ENCODE measurements at places on chromosomes 16 and 17.
A peak's percentile ranks its signal among the peaks of the same experiment; 100 is the strongest.

GRCh38 chr16:16014329-16015224, 65.2 kb downstream of the ABCC1 start:
- no peak for DNase-seq

- DNase-seq = peak; percentile 50
Observed at GRCh38 chr16:47143677-47144558, at the start of gene NETO2. NETO2 (minus strand) TSS chr16:47143945; CDS start chr16:47143612, 333 bp downstream.

- no peak for DNase-seq
Observed at GRCh38 chr17:73226556-73227172, 33.8 kb downstream of the COG1 start.

GRCh38 chr17:21193031-21193430, 20.9 kb downstream of the TMEM11 start:
- DNase-seq = no peak

GRCh38 chr17:39908789-39909352, 9.6 kb downstream of the GSDMB start:
- no peak for DNase-seq

DNA sequence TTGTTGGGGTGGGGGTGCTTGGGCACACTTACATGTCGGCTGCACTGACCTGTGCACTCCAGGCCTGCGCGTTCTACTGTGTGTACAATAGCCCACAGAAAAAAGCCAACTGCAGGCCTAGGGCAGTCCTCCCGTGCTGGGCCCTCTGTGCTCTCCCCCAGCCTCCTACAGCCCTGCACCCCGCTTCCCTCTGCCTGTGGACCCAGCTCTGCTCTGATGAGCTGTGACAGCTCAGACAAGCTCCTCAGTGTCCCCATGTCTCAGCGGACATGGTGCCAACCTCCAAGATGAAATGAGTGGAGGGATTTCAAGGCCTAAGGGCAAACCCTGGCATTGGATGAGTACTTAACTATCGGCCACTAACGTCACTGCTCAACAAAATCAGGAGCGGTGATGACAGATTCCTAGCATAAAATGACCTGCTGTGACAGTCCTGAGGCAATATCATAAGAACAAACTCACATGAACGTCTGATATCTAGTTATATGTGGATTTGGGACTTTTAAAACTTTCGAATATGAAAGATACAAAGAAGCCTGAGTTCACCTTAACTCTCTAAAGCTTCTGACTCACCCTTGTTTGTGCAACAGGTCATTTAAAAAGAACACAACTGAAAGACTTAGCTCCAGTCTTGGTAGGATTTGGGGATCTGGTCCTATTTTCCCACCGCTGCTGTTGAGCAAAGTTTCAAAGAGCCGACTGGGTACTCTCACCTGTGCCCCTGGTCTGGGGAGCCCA, 34.7 kb downstream of the CCDC57 start:
- DNase-seq = no peak

- no peak for DNase-seq
Observed at GRCh38 chr17:41492771-41493170, 3.1 kb upstream of the KRT36 start.

GRCh38 chr17:42065201-42065600, 14.8 kb upstream of the C17orf113 start:
- DNase-seq = no peak

DNA sequence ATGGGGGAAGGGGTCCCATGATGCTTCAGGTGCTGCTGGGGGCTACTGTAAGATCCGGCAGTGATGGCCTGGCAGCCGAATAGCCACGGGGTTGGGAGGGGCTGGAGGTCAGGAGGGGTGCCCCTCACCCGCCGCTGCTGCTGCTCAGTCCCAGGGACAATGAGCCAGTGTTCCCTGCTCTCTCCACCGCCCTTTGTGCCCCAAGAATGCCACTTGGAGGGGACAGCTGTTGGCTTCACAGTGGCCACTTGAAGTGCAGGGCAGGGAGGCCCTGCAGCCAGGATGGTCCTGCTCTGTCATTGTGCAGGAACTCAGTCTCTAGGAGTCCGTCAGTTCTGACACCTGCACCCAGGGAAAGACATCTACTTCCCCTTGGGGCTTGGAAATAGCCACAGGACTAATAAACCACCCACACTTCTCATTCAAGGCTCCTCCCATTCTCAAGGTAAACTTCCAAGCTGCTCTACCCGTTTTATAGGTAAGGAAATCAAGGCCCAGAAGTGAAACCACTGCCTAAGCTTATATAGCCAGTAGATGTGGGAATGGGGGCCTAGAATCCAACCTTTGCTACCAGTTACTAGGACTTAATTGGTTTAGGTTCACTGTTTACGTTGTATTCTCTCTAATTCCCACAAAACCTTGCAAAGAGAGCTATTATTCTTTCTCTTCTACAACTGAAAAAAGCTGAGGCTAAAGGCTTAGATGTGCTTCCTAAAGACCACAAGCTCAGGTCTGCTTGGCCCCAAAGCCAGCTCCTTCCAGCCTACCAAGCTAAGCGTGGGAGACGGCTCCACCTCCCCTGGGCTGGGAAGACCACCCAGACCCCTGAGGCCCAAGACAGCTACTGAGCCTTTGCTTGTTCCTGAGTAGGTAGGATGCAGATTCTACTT, 6.2 kb upstream of the CPSF4L start:
- DNase-seq = peak; percentile 79

- no peak for DNase-seq
Observed at GRCh38 chr16:46591257-46591656, 29.9 kb downstream of the SHCBP1 start.

DNA sequence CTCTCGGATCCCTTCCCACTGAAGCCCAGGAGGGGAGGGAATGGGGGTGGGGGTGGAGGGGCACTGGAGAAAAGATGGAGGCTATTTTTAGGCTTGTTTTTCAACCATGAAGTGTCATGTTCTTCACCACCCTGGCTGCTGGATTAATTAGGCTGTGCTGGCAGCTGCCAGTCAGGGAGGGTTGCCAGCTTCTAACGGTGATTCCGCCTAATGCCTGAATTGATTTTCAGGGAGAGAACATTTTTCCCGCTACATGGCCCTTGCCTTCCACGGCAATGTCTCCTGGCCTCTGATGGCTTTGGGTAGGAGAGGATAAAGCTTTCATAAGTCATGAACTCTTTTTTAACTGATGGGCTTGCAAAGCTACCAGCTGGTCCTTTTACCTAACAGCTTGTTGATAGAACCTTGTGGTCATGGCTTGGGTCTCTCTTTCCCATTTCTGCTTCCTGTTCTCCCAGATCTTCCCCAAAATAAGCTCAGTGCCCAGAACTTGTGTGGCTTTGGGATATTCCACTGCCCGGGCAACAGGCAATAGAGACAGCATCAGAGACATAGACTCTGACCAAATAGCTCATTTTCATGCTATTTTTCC, 167.4 kb downstream of the PITPNC1 start:
- DNase-seq = peak; percentile 20

- no peak for DNase-seq
Observed at GRCh38 chr16:980595-980854, 1.0 kb upstream of the SOX8 start.

DNA sequence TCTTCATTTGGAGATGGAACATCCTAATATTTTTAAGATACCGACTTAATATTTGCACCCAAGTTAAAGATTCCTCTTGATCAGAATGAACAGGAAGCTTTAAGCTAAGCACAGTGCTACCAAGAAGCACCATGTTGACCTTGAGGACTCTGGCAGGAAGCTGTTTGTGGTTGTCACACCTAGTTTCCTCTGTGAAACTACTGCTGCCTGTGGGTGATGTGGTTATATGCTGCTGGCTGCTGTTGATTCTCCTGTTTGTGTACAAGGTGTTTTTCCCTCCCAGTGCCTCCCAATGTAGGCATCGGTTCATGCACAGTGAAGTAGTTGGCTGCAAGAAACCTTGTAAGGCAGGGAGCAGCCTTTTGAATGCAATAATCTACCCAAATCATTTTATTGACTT, 23.4 kb downstream of the RBL2 start:
- DNase-seq = no peak

DNA sequence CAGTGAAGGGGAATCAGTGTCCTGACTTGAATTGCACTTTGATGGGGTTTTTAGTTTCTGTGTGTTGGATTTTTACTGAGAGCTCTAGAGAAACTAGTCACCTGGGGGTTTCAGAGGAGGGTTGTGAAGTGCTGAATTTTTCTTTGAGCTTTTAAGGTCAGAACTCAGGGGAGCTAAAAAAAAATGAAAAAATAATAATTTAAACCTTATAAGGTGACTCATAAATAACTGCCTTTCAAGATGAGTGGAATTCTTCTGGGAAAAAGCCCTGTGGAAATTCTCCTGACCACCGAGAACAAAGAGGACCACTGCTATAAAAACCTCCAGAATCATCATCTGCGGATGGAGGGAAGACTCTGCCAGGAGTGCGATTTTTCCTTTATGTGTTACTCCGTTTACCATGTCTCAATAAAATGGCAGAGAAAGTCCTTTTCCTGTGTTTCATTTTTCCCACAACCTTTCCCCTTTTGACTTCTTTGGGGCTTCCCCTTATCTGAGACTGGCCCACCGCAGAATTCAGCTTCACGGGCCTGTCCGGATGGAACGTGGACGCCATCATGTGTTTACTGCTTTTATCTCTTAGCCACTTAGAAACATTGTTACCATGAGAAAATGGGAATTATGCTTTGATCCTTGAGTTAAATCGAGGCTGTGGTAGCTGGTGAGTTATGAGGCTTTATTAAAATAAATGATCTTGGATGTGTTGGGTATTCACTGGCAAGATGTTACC, 39.7 kb downstream of the RPTOR start:
- no peak for DNase-seq

GRCh38 chr16:1744338-1744840, 27.0 kb downstream of the NME3 start:
- DNase-seq = no peak

- no peak for DNase-seq
Observed at GRCh38 chr16:56999409-57000270, 10.3 kb downstream of the NLRC5 start.

- no peak for DNase-seq
Observed at GRCh38 chr17:8941520-8941919, 24.0 kb downstream of the PIK3R5 start.

- no peak for DNase-seq
Observed at GRCh38 chr17:71286625-71287024, 834.2 kb upstream of the SOX9 start.

- no peak for DNase-seq
Observed at GRCh38 chr16:27245276-27246172, 23.0 kb downstream of the NSMCE1 start.

- no peak for DNase-seq
Observed at GRCh38 chr17:67500261-67500660, 123.2 kb downstream of the PITPNC1 start.

DNA sequence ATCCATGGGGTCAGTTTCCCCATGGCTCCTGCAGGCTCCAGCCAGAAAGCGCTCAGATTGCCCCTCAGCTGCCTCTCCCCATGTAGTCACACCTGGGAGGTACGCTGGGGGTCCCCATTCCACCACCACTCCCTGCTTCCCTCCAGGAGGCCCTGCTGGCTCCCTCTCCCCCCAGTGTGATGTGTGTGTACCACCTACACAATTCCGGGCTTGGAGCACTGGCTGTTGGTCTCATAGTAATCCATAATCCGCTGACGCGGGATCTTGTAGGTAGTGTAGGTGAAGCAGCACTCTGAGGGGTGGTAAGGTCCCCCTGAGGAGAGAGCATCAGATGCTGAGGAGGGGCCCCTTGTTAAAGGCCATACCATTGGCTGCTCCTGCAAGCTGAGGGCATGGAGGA, 2.4 kb downstream of the CCL14 start:
- no peak for DNase-seq

DNA sequence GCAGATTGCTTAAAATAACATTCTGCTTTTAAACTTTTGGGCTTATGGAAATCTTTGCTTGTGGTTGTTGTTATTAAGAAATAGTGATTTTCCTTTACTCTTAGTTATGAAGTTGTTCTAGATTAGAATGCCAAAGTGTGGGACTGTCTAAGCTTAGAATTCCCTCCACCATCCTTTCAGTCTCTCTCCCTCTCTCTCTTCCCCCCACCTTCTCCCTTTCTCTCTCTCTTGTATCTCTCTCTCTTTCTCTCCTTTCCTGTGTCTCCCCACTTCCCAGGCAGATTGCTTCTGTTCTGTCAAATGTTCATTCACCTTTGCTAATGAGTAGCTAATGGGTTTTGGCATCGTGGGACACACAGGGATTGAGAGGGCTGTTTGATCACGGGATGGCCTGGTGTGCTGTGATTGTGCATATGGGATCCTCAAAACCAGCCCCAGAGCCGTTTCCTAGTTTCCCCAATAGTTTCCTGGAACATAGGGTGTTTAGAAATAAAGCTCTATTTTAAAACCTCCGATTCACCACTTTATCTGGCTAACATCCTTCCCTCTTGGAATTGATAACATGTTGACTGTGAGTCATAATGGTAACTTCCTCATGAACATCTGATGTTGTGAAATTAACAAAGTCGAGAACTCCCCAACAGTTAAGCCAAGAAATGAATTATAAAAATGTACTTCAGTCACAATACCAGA, 502.6 kb downstream of the TMEM114 start:
- DNase-seq = no peak

GRCh38 chr17:73493956-73494926, 150.0 kb downstream of the SDK2 start:
- no peak for DNase-seq

- no peak for DNase-seq
Observed at GRCh38 chr17:80353718-80354275, 61.2 kb upstream of the ENDOV start.

GRCh38 chr16:8088820-8089338, 501.4 kb downstream of the TMEM114 start:
- no peak for DNase-seq

DNA sequence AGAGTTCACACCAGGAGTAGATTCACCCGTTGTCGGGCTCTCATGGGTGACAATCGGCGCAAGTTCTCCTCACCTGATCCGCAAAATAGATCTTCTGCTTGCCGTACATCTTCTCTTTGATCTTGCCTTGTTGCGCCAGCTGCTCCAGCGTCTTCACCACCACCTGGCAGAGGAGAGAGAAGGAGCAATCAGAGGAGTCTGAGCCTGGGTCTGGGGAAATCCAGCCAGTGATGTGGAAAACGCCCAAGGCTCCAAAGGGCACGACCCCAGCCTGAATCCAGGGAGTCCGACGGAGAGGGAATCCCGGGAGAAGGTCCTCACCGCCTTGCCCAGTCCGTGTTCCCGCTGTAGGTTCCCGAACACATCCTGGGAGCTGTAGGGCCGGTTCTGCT, 393 bp downstream of the PSMC3IP start:
- DNase-seq = no peak

GRCh38 chr16:65658787-65659220, 536.9 kb upstream of the CDH11 start:
- DNase-seq = no peak

DNA sequence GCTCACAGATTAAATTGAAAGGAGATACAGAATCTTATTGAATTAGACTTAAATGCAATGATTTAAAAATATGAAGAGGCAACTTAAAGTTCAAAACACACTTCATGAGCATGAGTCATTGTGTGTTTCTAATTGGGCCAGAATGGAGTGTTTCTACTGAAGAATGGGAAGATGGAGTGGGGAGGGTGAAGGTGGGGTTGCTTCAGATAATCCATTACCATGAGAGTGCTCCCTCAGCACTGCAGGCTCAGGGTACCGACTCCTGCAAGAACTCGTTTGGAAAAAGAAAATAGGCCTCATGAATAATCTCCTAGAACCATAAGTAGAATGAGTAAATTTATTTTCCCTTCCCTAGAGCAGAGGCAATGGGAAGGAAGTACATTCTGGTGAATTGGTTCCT, 372.8 kb downstream of the TOX3 start:
- DNase-seq = no peak

GRCh38 chr16:29916979-29917378, 9.0 kb downstream of the KCTD13 start:
- DNase-seq = no peak

GRCh38 chr16:89697616-89698331, 3.7 kb downstream of the SPATA2L start:
- no peak for DNase-seq

GRCh38 chr17:45782889-45783592, 1.1 kb upstream of the CRHR1 start:
- DNase-seq = no peak
